Caudate nucleus (tissue), 63 donors: ENCODE measurements at places on chromosomes 5 and 9.

DNA sequence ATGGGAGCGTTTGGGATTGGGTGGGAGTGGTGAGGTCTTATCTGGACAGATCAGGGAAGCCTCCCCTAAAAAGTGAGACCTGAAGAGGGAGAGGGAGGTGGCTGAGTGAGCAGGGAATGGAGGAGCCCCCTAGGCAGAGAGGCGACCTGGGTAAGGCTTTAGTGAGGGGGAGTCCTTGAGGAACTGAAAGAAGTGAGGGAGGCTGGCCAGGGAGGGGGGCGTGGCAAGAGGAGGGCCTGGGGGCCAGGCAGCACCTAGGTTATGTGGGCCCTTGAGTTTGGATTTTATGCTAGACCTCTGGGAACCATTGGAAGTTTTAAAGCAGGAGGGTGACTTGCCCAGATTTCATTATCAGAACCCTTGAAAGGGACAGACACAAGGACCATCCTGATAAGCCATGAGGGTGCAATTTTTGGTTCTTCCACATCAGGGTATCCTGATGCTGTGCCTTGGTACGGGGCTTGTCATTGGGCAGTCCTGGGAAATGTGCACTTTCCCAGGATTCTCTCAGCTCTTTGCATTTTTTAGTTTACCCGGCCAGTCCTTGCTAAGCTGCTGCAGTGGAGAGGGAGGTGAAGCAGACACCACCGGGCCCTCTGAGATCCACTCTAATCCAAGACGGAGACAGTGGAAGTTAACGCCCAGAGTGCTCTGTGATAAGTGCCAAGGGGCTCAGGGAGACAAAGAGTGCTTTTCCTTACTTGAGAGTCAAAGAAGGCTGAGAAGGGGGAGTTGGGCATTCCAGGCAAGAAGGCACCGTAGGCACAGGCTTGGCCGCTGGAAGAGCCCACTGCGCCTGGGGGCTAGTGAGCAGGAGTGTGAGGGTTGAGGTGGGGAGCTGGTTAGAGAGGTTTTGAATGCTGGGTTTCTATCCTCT is 16.1 kb downstream of the GSN start:
- no peak for DNase-seq

GRCh38 chr5:139494832-139495231 is 12.3 kb upstream of the STING1 start:
- no peak for DNase-seq

DNA sequence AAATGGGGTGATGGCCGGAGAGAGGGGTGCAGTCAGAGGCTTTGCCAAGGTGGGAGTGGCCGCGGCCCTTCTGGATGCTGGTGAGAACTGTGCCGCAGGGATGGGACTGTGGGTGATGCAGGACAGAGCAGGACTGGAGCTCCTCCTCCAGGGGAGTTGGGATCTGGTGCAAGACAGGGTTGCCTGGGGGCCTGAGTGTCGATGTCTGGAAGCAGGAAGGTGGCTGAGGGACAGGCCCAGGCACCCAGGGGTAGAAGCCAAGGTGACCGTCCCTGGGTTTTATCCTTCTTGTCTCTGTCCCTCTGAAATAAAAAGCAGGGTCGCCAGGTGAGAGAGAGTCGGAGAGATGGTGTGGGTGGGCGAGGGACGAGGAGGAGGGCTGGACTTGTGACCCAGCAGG is 89.1 kb upstream of the IER5L start:
- no peak for DNase-seq

DNA sequence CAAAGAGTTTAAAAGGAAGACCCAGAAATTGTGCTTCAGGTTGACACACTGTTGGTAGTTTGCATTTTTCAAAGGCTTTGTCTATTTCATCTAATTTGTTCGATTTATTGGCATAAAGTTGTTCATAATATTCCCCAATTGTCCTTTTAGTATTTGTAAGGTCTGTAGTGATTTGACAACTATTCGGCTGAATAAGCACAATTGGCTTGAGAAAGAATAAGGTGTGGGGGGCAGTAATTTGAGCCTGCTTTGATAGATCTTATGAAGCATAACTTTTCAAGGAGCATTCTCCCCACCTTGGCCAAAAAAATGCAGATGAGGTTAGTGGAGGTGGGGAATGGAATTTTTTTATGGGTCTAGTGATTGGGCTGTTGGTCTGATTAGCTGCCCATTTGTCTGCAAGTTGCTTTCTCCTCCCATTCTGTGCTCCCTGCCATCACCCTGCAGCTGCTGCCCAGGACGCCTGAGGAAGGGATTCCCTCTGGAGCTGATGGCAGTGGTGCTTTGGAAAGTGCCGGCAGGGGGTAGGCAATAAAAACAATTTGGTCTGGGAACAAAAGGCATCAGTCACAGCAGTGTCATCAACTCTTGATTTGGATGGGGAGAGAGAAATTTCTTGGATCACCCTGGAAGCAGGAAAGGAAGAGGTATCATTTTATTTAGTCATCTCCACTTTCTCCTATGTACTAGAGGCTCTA is 26.6 kb downstream of the WNT8A start:
- DNase-seq: no peak

GRCh38 chr5:143001764-143002351 is 231.7 kb downstream of the ARHGAP26 start:
- DNase-seq: no peak

- no peak for DNase-seq
Measured at GRCh38 chr9:124444166-124444565, 6.1 kb upstream of the ADGRD2 start.

DNA sequence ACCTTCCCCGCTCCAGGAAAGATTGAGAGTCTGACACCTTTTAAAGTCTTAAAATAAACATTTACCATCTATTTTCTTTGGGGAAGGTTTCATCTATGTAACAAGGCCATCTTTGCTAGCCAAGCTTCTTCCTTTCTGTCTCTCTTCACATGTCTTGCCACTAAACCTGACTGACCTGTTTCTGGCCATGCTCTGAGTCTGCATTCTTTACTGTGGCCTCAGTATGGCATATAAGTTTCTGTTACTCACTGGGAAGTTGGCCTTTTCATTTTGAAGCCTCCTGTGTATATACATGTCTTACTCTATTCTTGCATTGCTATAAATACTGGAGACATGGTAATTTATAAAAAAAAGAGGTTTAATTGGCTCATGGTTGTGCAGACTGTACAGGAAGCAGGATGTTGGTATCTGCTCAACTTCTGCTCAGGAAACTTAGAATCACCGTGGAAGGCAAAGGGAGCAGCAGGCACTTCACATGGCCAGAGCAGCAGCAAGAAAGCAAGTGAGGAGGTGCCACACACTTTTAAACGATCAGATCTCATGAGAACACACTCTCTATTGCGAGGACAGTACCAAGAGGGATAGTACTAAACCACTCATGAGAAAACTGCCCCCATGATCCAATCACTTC is 48.1 kb downstream of the KCNV2 start:
- DNase-seq: no peak

GRCh38 chr9:130352586-130353285 is 87.2 kb downstream of the HMCN2 start:
- DNase-seq: no peak

- DNase-seq: no peak
Measured at GRCh38 chr9:19513671-19514275, 105.0 kb downstream of the ACER2 start.

DNA sequence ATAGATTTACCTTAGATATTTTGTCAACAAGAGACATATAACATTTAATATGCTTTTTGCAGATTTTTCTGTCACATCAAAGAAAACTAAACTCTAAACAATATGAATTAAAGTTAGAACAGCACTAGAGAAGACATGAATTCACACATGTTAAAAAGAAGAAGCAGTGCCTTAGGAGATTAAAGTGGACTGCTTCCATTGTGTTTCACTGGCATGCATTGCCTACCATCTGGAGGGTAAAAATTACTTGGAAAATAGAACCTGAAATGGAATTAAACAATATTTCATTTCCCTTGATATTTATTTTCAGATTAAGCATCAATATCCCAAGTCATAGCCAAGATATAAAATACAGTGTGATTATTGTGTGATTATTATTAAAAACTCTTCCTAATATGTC is 319.4 kb upstream of the CDH18 start:
- DNase-seq: no peak

DNA sequence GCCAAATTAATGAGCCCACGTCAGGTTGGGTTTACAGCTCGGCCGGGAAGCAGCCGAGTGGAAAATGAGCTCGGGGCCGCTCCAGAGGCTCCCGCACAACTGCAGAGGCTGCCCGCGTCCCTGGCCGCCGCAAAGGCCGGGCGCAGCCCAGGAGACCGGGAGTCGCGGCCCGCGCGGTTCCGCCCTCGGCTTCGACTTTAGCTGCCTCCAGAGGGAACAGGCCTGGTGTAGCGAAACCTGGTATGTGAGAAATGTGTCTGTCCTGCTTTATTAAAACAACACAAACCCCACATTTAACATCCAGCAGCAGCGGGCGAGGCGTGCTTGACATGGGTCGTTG is 66.2 kb downstream of the FOXD1 start:
- DNase-seq: no peak

DNA sequence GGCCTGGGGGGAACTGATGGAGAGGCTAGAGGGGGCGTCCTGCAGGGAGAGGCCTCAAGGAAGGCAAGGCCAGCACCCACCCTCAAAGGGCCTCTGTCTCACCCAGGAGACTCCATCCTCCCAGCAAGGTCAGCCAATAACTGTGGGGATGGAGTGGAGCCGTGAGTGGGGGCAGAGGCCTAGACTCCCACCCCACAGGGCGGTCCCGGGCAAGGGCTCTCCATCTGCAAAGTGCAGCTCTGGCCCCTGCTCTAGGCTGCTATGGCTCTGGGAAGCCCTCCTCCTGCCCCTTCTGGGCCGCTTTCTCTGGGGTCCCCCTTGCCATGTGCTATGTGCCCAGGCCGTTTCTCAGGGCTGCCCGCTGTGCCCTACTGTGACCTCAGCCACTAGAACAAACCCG is 14.0 kb downstream of the FPGS start:
- no peak for DNase-seq

DNA sequence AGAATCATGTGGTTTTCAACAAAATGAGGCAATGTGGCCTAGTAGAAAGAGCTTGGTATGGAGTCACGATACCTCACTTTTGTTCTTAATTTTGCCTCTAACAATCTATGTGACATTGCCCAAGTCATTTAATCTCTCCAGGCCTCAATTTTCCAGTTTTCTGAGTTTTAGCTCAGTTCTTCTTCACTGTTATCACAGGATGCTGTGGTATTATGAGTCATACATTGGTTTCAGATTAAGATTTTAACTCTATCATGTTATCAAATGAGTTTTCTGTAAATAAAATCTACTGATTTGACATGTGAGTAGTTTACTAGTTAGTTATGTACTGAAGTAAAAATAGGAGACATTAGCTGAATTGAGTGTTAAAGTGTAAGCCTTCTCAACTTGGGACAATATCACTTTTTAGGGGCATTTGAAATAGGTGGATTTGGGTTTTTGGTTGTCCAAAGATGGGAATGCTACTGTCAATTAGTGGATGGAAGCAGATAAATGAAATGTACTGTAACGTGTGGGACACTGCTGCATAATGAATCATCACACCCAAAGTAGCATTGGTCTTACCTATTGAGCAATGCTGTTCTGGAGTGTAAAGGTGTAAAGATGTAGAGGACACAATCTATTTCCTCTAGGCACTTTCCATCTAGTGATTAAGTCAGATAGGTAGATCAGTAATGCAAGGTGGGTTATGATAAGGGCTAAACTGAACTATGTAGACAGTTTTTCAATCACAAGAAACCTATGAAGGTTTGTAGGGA is 73.3 kb downstream of the NNT start:
- no peak for DNase-seq

GRCh38 chr5:139076111-139076510 is 122.1 kb downstream of the SIL1 start:
- DNase-seq: no peak

GRCh38 chr5:67082941-67083340 is 113.7 kb downstream of the CD180 start:
- DNase-seq: no peak

GRCh38 chr5:148685520-148686134 is 31.3 kb upstream of the HTR4 start:
- no peak for DNase-seq

GRCh38 chr5:1660001-1660400 is 136.2 kb upstream of the LPCAT1 start:
- DNase-seq: no peak

DNA sequence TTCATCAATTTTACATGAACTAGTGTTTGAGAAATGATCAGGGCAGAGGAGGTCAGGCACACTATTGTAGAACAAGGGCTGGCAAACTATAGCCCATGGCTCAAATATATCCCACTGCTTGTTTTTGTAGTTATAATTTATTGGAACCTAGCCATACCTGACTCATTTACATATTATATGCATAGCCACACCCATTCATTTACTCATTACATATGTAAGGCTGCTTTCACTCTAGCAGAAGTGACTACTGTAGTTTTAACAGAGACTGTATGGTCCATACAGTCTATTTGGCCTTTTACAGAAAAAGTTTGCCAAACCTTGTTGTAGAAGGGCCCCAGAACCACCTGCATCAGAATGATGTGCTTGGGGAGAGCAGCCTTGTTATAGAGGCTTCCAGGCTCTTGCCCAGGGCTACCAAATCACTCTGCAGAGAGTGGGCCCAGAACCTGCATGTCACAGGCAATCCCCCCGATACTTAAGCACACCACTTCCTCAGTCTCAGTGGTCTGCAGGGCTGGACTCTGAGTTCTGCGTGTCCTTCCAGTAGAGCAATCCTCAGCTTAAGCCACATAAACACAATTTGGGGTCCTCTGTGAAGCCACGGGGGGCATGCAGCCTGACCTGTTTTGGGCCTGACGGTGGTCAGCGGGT is 6.7 kb downstream of the ANKS6 start:
- DNase-seq: no peak

GRCh38 chr5:172642051-172642409 is 967 bp downstream of the NEURL1B start:
- DNase-seq: no peak

DNA sequence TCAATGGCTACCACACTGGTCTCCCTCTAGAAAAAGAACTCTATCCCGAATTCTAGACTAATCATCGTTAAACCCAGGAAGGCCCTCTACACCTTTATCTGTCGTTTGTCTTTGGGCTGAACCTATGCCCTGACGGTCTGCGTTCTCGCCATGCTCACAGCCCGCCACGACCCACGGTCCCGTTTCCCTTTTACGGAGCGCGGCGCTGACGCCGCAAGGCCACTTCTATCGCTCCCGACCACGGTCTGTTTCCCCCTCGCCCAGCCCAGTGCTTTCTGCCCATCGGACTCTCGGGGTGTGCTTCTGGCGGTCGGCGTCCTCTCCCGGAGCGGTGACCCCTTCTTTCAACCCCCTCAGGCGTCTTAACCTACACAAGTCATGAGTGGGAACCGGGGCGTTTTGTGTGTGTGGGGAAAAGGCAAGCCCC is 974 bp downstream of the C9orf40 start:
- DNase-seq: peak; percentile 23
